ENCODE measurements at places on chromosomes 1 and 21.
A peak's percentile ranks its signal among the peaks of the same experiment; 100 is the strongest.

DNA sequence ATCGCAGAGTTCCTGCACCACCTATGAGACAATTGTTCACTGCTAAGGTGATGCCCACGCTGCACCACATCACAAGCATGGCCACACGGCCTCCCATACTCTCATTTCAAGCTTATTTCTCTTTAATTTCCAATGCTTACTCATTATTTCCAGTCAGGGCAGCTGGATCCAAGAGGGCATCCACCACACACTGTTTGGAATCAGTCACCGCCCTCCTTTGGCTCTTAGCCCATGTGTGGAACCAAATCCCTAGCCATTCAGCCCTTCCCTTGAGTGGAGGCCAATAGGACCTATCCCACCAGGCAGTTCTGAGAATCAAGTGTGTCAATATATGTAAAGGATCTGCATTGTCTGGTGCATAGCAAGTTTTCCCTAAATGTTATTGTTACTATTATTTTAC is 26.3 kb upstream of the PALMD start:
- H3K4me1 ChIP-seq: no peaks in the 10 kb centered on the region
- H3K36me3 ChIP-seq: peaks cover 3% of the 10 kb centered on the region
- no peak overlapping the region for H3K4me3 ChIP-seq
- DNase-seq: no peak

DNA sequence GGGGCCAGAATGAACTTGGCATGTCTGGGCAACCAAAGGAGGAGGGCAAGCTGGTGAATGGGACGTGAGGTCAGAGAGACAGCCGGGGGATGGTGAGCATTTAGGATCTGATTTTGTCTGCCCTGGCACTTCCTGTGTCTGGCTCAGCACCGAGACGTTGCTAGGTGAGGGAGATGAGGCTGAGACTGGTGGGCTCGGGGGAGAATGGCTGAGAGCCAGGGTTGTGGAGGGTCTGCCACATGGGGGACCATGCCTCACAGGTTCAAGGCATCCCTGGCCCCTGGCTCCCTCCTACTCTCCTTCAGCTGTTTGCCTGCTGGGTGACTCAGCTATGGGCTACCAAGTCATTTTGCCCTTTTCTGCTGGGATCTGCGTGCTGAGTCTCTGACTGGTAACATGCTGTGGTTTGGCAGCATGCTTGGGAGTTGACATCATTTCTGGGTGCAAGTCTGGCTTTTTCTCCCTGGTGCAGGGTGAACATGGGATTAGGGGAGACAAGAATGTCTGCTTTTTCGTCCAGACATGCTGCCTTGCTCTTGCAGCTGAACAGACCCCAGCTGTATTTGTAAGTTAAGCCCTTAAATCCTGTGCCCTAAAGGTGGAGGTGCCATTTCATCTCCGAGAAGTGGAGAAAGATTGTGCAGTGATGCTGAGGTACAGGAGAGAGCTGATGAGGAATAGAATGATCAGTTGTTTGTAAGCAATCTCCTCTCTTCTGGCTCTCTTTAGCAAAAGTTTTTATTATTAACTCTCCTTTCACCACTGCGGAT is 17.6 kb downstream of the GALNT2 start:
- H3K4me3 ChIP-seq: peak overlapping the region; percentile 11
- H3K36me3 ChIP-seq: peaks cover 13% of the 10 kb centered on the region
- peaks cover 59% of the 10 kb centered on the region for H3K4me1 ChIP-seq
- no peak for DNase-seq

- H3K27ac ChIP-seq: no peak overlapping the region
- H3K4me1 ChIP-seq: peaks cover 21% of the 10 kb centered on the region
- no peak overlapping the region for H3K4me3 ChIP-seq
- DNase-seq: no peak
- peaks cover 2% of the 10 kb centered on the region for H3K36me3 ChIP-seq
- H3K27me3 ChIP-seq: no peaks in the 10 kb centered on the region
Observed at GRCh38 chr1:101077849-101078248, 52.3 kb upstream of the DPH5 start.

DNA sequence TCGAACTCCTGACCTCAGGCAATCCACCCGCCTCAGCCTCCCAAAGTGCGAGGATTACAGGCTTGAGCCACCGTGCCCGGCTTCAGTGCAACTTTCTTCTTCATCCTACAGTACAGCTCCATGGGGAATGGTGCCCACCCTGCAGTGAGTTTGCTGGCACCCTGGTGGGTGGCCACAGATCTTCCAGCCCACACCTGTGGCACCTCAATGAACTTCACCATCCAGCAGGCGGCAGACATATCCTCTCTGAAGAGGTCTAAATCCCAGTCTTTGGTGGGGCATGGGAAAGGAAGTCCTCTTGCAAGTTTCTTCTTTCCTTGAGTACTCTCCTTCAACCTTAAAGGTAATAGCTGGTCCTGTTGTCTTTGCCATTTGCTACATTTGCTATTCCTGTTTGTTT is 18.1 kb upstream of the ZBTB8A start:
- H3K4me1 ChIP-seq: peaks cover 3% of the 10 kb centered on the region
- H3K4me3 ChIP-seq: peak overlapping the region; percentile 73
- peak overlapping the region; percentile 44 for H3K27ac ChIP-seq
- no peaks in the 10 kb centered on the region for H3K36me3 ChIP-seq

DNA sequence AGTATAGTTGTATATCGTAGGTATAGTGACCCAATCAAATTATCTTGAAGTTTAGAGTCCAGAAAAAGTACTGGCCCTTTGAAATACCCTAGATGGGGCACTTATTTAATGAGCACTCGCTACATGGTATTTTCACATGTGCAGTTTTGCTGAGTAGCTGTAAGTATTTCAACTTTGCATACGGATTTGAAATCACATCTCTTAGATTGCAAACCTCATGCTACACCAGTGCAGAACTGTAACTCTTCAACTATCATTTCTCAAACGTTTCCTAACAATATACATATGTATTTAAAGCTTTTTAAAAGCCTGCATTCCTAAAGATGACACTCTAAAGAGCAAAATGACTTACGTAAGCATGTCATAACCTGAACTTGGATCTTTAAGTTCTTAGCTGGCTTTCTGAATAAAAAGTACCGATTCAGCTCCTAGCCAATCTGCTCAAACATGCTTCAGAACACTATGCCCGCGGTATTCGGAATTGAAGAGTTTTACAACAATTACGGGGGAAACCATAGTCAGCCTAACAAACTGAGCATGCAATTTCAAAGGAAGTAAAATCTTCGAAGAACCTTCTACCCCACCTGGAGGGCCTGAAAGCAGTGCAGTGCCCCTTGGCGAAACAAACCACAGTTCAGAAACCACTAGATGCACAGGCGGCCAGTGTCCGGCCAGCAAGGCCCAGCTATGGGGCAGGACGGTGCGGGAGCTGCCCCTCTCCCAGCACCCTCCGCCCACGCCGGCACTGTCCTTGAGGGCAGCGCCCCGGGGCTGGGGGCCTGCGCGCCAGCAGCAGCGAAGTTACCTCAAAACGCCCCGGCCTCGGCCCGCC is 863 bp downstream of the FH start:
- H3K27me3 ChIP-seq: peaks cover 22% of the 10 kb centered on the region
- peak; percentile 15 for DNase-seq
- H3K27ac ChIP-seq: no peak overlapping the region
- H3K4me1 ChIP-seq: peaks cover 4% of the 10 kb centered on the region
- H3K36me3 ChIP-seq: peaks cover 5% of the 10 kb centered on the region

DNA sequence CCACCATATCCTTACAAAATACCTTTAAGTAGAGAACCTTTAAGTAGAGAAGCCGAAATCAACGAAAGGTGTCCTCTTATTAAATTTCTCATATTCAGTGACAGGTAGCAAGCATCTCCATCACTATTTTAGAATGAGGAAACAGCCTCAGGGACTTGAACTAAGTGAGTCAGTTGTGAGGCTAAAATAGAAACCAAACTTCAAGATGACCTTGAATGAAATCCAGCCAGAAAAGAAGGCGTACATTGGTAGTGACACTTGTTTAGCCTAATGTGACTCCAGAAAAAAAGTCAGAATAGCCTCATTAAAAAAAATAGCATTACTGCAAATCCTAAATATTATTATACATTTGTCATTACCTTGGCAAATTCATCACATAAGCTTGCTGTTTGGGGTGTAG is 20.1 kb downstream of the RGS8 start:
- H3K27me3 ChIP-seq: peaks cover 9% of the 10 kb centered on the region
- no peak for DNase-seq
- no peak overlapping the region for H3K4me3 ChIP-seq

DNA sequence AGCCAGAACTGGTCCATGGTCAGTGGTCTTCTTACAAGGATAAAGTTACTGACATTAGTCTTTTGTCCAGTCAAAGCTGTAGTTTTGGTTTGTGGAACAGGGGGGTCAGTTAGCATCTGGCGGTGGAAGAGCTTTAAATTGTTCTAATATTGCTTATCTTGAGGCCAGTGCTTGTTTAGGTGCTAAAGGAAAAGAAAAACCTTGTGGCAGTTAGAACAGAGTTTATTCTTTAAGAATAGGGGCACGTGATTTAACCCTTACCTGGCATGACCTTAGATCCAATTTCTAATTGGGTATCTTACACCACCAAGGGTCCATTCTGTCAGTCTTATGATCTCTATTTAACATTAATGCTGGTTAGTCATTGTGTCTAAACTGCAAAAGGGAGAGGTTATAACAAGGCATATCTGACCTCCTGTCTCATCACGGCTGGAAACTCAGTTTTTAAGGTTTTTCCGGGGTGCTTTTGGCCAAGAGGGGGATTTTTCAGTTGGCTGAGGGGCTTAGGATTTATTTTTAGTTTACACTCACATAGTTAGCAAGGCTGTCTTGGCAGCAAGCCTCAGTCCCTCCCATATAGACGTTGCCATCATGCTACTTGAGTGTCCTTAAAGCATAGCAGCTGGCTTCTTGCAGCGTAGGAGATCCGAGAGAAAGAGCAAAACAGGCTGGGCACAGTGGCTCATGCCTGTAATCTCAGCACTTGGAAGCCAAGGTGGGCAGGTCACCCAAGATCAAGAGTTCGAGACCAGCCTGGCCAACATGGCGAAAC is 60.1 kb upstream of the FAM89A start:
- H3K4me3 ChIP-seq: no peak overlapping the region
- H3K27ac ChIP-seq: no peak overlapping the region
- DNase-seq: no peak
- H3K27me3 ChIP-seq: peaks cover 72% of the 10 kb centered on the region

GRCh38 chr1:11787251-11787803 is 18.4 kb downstream of the MTHFR start:
- H3K36me3 ChIP-seq: peaks cover 9% of the 10 kb centered on the region
- no peak overlapping the region for H3K4me3 ChIP-seq
- H3K4me1 ChIP-seq: peaks cover 6% of the 10 kb centered on the region
- no peaks in the 10 kb centered on the region for H3K27me3 ChIP-seq
- no peak for DNase-seq

- H3K36me3 ChIP-seq: no peaks in the 10 kb centered on the region
- no peak for DNase-seq
- H3K27me3 ChIP-seq: peaks cover 57% of the 10 kb centered on the region
Observed at GRCh38 chr1:37238364-37239224, 204.3 kb upstream of the GRIK3 start.

- peaks cover 26% of the 10 kb centered on the region for H3K27me3 ChIP-seq
- DNase-seq: peak; percentile 15
- H3K27ac ChIP-seq: peak within 1 kb of the TSS; percentile 64
- H3K4me3 ChIP-seq: peak within 1 kb of the TSS; percentile 91
- peaks cover 23% of the 10 kb centered on the region for H3K4me1 ChIP-seq
Observed at GRCh38 chr1:204072931-204073836, at the start of gene SOX13. Gene SOX13, plus strand, starts transcription at chr1:204073115. Its CDS starts 39,801 bp downstream, at chr1:204112916.

DNA sequence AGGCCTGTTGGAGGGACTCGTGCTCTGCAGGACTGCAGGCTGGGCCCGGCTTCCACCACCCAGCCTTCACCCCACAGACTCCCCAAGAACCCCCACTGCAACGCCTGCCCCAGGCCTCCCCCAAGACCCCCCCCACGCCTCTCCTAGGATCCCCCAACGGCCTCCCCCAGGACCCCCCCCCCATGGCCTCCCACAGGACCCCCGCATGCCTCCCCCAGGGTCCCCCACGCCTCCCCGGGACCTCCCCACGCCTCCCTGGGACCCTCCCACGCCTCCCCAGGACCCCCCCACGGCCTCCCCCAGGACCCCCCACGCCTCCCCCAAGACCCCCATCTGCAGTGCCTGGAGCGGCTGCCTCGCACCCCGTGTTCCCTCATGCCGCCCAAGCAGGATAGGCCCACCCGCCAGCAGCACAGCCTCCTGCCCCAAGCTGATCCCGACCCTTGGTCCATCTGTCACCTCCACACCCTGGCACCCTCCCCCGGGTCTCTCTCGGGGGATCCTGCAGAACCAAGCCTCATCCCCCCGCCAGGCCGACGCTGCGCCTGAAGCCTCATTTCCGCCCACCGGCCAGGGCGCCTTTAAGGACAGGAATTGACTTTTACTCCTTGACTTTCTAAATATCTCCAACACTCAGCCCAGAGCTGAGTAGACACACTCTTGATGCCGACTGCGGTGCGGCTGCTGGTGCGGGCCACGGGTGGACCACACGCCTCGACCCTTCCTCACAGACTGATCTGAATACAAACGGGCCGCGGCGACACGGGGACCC is 14.1 kb upstream of the RNF223 start:
- H3K27me3 ChIP-seq: no peaks in the 10 kb centered on the region
- DNase-seq: no peak
- H3K36me3 ChIP-seq: no peaks in the 10 kb centered on the region

DNA sequence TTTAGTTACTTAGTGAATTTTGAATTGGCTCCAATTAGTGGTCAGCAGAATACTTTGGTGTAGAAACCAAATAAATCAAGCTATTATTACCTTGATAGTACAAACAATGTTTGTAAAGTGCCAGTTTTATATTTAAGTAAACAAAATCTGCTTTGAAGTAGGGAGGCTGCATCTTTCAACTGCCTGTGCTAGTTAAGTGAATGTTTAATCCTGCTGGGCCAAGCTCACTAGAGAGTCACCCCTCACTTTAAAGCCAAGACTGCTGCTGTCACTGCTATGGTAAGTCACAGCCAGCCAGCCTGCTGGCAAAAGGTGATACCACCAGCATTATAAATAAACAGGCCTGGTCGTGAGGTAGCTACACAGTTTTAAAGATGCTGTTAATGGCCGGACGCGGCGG is 10.3 kb upstream of the CFAP126 start:
- H3K36me3 ChIP-seq: peaks cover 3% of the 10 kb centered on the region
- no peak for DNase-seq
- H3K4me3 ChIP-seq: no peak overlapping the region
- no peaks in the 10 kb centered on the region for H3K27me3 ChIP-seq
- H3K4me1 ChIP-seq: no peaks in the 10 kb centered on the region
- H3K27ac ChIP-seq: no peak overlapping the region

DNA sequence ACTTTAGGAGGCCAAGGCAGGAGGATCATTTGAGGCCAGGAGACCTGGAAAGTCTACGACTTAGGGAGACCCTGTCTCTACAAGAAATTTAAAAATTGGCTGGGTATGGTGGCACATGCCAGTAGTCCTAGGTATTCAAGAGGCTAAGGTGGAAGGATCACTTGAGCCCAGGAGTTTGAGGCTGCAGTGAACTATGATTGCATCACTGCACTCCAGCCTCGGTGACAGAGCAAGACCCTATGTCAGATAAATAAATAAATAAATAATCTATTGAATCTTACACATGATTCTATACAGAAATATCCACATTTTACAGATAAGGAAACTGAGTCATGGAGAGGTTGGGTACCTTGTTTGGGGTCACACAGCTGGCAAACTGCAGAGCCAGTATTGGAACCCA is 89.1 kb downstream of the MAN1C1 start:
- H3K36me3 ChIP-seq: peaks cover 3% of the 10 kb centered on the region
- no peak overlapping the region for H3K27ac ChIP-seq
- DNase-seq: no peak
- H3K4me3 ChIP-seq: no peak overlapping the region
- peaks cover 25% of the 10 kb centered on the region for H3K4me1 ChIP-seq
- H3K27me3 ChIP-seq: no peaks in the 10 kb centered on the region

- H3K4me3 ChIP-seq: peak overlapping the region; percentile 6
- no peaks in the 10 kb centered on the region for H3K27me3 ChIP-seq
- no peak for DNase-seq
- peak overlapping the region; percentile 75 for H3K27ac ChIP-seq
- H3K36me3 ChIP-seq: peaks cover 53% of the 10 kb centered on the region
Observed at GRCh38 chr1:150159550-150159949, 9.8 kb downstream of the PLEKHO1 start.

All from effector memory CD8-positive, alpha-beta T cell (primary cell).